ENCODE measurements at places on chromosomes 2 and 18.

DNA sequence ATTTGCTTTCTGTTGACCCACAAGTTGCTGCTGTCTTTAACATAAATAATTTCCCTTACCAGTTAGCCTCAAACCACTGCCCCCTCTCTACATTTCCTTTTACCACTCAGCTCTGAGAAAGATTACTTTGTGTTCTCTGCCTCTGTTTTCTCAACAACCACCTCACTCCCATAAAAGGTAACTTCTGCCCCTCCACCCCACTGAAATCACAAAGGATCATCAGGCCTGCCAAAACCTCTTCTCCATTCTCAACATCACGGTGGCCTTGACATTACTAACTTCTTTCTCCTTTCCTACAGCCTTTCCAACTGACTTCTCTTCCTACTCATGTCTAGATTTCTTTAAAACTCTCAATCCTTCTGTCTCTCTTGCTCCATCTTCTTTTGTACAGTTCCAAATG is 10.1 kb downstream of the ACADL start:
- no peak for DNase-seq

GRCh38 chr2:86372641-86373502 is 35.4 kb upstream of the REEP1 start:
- DNase-seq = peak; percentile 12

DNA sequence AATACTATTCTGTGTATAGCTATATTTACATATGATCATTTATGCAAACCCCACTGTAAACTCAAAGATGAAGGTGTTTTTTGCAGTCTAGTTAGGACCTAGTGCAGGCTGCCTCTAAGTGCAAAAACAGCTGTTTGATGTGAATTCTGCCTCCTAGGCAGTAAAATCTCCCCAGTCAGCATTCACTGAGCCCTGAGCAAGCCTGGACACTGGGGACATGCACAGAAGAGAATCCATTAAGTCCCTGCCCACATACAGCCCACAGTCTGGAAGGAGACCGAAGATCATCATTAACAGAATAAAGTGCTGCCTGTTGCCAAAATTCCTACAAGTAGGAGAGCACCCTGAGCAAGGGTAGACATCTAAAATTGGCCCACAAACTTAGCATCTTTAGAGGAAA is 14.4 kb upstream of the BIN1 start:
- no peak for DNase-seq

GRCh38 chr2:54945391-54946219 is 104.6 kb downstream of the RTN4 start:
- no peak for DNase-seq

DNA sequence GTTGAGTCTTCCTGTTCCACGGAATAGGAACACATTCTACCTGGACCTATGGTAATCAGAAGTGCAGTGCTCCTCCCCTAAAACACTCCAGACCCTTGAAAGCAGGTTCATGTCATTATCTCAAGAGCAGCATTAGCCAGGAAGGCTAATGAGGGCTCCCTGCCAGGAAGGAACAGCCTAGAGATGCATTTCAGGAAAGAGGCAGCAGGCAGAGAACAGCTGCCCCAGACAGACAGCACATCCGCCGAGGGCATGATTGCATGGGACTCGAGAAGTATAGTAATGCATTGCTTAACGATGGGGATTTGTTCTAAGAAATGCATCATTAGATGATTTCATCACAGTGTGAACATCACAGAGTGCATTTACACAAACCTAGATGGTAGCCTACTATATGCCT is 171.5 kb downstream of the ALK start:
- DNase-seq = no peak

DNA sequence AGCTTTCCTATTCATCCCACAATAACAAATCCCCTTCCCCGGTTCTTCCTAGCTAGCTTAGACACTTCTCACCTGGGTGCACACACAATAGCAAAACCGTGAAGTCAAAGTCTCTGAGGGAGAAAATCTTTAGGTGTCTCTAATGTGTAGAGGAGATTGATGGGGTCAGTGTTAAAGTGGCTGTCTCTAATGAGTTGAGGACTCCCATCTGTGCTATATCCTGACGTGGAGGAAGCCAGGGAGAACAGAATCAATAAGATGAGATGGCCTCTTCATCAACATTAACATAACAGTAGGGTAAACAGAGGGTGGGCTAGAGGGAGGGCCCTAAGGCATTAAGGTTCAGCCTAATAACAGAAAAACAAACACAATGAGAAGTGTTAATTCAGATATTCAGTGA is 120.4 kb downstream of the SLC5A7 start:
- no peak for DNase-seq

GRCh38 chr2:181123798-181124231 is 143.4 kb downstream of the UBE2E3 start:
- no peak for DNase-seq

GRCh38 chr2:143533846-143534245 is 404.6 kb downstream of the ARHGAP15 start:
- no peak for DNase-seq

GRCh38 chr18:55179425-55179824 is 220.2 kb upstream of the CCDC68 start:
- no peak for DNase-seq

GRCh38 chr2:69163109-69163508 is 150.1 kb downstream of the ANTXR1 start:
- no peak for DNase-seq

DNA sequence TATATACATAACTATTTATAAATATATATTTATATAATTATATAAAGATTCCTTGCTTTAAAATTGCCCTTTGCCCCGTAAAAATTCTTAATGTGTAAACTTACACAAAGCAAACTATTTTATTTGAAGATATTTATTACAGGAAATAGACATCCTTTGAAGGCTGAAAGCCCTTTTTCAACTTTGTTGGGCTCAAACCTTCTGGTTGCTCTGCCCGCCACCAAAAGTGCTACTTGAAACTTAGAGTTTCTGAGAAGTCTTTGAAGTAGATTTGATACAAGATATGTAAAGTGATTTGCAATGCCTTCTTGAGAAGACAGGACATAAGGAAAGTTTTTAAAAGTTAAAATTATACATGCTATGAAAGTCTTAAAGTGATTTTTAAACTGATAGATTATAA is 36.6 kb upstream of the METAP1D start:
- DNase-seq = no peak

GRCh38 chr2:168632709-168633121 is 169.7 kb upstream of the NOSTRIN start:
- DNase-seq = no peak

DNA sequence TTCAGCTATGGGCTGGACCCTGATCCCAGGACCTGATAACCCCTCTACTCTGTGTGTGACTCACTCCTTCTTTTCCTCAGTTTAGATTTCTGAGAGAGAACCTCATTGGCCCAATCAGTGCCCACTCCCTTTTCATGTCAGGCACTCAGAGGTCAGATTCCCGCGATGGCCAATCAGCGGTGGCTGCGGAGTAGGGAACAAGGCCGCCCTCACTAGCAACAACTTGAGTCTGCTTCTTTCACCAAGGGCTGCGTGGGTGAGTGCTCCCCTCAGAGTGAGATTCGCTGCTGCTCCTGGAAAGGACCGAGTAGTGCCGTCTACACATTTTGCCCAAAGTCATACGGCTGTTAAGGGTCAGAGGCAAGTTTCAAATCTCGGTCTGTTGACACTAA is 34.7 kb downstream of the NPPC start:
- no peak for DNase-seq

DNA sequence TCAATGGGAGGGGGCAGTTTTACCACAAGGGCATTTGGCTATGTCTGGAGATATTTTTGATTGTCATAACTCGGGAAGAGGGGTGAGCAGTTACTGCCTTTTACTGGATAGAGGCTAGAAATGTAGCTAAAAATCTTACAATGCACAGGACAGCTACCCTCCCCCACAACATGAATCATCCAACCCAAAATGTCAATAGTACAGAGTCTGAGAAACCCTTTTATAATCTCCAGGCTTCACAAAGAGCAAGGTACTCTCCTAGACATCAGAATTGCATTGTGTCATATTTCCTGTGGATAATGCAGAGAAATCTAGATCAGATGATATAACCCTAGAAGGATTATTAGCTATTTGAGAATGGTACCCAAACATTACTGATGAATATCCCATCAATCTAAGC is 277.1 kb upstream of the NRP2 start:
- no peak for DNase-seq

DNA sequence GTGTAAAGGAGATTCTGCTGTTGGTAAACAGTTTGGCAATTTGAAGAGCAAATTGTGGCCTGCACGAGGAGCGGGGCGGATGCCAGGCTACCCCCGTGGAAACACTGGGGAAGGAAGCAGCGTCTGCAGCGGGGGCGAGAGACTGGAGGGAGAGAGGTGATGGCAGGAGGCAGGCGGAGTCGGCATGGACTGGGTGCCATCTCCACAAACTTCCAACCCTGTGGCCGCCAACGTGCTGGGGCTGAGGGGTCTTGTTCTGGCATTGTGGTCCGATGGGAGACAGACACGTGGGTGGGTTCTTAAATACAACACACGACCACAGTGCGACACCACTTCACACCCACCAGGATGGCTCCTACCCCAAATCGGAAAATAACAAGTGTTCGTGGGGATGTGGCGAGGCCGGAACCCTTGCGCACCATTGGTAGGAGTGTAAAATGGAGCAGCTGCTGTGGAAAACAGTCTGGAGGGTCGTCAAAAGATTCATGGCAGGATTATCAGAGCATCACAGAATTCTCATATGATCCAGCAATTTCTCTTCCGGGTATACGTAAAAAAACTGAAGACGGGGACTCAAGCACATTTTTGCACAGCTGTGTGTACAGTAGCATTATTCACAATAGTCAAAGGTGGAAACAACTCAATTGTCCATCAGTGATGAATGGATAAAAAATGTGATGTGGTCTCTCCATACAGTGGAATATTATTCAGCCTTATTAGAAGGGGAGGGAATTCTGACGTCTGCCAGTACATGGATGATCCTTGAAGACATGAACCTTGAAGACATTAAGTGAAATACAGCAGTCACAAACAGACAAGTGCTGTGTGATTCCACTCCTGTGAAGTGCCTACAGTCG is 82.4 kb upstream of the HPCAL1 start:
- DNase-seq = no peak

GRCh38 chr2:11013196-11013595 is 101.5 kb downstream of the KCNF1 start:
- no peak for DNase-seq

DNA sequence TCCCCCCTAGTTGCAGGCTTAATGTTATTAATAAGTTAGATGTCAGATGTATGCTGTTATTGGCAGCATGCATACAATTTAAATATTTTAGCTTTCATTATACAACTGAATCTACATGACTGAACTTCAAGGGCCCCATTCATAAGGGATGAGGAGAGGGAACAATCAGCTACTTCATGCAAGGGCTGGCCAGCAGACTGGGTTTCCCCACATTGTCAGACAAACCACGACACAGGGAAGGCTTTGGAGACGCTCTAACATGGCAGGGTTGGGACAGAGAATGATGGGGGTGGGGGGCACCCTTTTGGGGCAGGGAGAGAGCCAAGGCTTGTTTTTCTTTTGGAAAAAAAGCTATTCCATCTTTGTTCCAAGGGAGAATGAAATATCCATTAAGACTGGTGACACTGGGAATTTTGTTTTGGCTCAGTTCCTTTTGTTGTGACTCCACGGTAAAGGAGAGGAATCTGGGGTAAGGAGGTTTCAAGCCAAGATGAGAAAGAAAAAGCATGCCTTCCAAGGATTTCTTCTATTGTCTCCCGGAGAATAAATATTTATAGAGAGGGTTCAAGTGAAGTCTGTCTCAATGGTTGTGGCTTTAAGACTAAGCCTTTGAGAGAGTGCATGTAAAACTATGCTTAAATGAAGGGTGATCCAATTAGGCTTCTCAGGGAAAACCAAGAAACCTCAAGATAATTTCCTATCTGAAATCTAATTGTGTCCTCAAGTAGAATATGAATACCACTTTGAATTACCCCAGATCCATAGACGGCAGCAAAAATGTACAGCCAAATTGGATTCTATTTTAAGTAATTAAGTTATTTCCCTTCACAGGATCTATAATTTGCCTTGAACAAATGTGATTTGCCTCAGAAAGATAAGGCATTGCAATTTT is 5.4 kb downstream of the CXCR4 start:
- no peak for DNase-seq

GRCh38 chr2:153601812-153602211 is 123.2 kb upstream of the RPRM start:
- DNase-seq = no peak

GRCh38 chr2:139357972-139358371 is 577.8 kb upstream of the NXPH2 start:
- no peak for DNase-seq

DNA sequence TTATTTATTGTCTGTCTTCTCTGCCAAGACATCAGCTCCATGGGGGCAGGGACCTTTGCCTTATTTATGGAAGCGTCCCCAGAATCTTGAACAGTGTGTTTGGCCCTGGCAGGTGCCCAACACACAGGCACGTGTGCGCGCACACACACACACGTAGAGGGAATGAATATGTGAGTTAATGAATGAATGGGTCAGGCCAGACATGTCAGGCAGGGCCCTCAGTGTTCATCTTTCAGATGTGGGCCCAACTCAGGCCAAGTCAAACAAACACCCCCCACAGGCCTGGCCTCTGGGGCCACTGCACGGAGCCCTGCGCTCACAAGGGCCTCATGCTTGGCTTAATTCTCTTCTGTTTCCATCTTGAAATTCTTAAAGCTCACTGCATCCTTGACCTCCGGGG is 54.1 kb downstream of the DYSF start:
- DNase-seq = no peak

GRCh38 chr2:190503088-190503487 is 31.4 kb downstream of the NEMP2 start:
- no peak for DNase-seq

GRCh38 chr2:239943571-239943970 is 81.6 kb downstream of the NDUFA10 start:
- DNase-seq = no peak

DNA sequence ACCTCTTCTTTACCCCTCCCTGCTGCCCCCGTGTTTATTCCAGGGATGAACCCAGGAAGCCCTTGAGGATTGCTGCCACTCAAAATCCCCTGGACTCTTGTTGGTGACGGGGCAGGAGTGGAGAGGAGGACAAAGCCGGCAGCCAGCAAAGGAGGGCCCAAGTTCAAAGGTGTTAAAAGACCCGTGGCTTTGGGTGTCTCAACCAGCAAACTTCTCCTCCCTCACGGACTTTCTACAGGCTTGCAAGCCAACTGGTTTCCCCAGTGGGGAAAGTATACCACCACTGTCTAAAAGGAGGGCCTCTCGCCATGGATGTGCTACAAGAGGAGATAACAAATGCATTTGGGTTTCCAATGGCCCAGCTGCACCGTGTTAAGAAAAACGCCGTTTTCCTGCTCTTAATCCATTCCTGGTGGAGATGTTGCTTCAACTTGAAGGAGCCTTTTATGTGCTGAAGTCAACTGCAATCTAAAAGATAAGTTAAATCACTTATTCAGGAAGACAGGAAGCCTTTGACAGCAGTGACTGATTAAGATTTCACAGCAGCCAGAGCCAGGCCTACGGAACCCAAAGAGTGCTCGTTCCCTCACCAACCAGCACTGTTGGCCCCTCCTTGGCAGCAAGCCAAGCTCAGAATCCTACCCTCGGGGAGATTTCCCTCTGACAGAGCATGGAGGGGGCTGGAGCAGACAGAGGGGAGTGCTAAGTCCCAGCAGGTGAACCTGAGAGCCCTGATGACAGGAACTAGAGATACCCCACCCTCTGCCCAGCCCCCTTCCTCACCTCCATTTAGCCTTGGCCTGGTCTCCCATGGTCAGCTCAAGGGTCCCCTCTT is 57.8 kb downstream of the ZBTB7C start:
- DNase-seq = no peak

Data from SHP77 treated with DMSO at 0.1 percent for 48 hours (cell line).